ENCODE measurements at places on chromosomes 12 and 14.

- no peak for DNase-seq
Measured at GRCh38 chr12:132615579-132616038, 3.0 kb upstream of the P2RX2 start.

DNA sequence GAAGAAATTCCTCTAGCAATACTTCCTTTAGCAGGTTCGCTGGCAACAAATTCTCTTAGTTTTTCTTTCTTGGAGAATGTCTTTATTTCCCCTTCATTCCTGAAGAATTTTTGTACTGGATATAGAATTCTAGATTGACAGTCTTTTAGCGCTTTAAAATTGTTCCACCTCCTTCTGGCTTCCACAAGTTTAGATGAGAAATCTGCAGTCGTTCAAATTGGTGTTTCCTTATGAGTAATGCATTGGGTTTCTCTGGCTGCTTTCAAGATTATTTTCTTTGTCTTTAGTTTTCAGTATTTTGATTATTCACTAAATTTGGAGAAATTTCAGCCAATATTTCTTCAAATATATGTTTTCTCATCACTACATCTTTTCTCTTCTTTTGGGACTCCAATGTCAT lies 33.3 kb upstream of the FGF6 start:
- DNase-seq = no peak

- no peak for DNase-seq
Measured at GRCh38 chr12:57224973-57225679, 4.4 kb upstream of the SHMT2 start.

DNA sequence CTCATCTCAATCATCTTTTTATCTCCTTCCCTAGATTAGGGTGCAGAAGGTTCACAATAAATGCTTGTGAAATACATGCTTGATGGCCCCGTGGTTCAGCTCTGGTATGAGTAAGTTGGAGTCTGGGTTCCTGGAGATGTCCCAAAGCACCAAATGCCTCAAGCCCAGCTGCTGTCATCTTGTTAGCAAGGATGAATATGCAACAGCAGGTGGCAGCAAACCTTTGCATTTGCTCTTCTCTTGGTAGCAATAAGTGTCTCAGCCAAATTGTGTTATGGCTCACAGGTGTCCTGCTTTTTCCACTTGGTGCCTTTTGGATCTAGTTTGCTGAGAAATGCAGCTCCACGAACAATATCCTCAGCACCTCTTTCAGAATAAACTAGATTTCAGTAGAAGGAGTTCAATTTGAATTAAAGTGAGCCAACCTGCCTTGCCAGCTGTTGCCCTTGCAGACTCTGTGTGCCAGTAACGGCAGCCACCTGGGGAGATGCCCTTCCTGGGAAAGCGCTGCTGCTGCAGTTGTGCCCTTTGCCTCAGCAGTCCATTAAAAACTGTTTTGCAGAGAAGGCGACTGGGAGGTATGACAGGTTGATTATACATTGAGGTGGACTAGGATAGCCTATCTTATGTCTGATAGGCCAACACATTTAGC lies 417.3 kb downstream of the SNAPC1 start:
- no peak for DNase-seq

DNA sequence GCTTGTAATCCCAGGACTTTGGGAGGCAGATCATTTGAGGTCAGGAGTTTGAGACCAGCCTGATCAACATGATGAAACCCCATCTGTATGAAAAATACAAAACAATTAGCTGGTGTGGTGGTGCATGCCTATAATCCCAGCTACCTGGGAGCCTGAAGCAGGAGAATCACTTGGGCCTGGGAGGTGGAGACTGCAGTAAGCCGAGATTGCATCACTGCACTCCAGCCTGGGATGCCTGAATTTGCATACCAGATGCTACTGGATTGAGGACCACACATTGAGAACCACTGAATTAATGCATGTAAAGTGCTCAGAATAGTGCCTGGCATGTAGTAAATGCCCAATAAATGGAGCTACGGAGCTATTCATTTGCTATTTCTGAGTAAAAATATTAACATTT lies 14.9 kb upstream of the MYH7 start:
- no peak for DNase-seq

- no peak for DNase-seq
Measured at GRCh38 chr12:28184375-28184774, 5.9 kb upstream of the CCDC91 start.

- no peak for DNase-seq
Measured at GRCh38 chr14:72616294-72616693, 277.6 kb downstream of the DPF3 start.

DNA sequence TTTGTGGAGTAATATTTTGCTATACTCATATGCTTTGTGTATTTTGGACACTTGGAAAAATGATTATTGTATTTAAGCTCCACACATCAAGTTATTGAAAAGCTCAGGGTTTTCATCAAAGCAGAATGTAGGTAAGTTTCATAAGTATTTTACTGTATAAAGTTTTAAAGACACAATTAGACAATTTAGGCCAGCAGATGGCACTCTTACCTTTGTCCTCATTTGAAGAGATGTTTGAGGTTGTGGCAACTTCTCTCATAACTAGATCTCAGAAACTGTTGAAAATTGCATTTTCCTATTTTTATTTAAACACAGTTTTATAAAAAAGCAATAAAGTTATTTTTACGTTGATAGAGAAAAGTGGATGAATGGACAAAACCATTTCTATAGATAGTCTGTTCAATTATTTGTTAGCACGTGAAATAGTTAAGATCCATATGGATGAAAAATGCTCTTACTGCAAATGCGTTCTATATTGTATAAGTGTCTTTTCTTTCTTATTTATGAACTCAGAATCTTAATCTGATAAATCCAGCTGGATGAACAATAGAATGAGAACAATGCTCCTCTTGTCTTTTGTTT lies 300.0 kb downstream of the AEBP2 start:
- DNase-seq = no peak

GRCh38 chr14:104137297-104138097 lies 890 bp upstream of the KIF26A start:
- no peak for DNase-seq

DNA sequence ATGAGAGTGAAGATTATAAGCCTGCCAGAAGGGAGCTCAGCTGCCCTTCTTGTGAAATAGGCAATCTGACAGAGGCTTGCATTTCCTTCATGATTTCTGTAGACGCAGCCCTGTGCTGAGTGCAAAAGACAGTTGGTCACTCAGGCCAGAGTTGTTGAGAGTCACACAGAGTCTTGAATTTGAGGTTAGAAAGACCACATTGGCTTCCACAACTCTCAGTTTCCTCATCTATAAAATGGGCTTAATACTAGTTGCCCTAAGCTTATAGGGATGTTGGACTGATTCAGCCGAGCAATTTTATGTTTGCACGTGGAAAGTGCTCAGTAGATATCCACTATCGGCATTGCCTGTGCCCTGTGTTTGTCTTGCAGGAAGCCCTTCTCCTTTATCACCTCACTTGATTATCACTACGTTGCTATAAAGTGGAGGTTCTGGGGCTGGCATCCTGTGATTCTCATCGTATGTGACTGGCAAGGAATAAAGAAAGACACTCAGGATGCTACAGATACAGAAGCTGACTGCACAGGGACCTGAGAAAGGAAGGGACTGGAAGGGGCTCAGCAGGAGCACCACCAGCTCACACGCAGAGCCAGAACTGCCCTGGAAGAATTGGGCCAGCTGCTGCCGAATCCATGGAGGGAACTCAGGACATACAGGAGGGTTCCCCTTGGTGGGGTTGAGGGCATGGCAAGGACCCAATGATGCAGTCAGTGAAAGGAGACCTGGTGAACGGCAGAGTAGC lies 19.8 kb upstream of the SERPINA4 start:
- no peak for DNase-seq

DNA sequence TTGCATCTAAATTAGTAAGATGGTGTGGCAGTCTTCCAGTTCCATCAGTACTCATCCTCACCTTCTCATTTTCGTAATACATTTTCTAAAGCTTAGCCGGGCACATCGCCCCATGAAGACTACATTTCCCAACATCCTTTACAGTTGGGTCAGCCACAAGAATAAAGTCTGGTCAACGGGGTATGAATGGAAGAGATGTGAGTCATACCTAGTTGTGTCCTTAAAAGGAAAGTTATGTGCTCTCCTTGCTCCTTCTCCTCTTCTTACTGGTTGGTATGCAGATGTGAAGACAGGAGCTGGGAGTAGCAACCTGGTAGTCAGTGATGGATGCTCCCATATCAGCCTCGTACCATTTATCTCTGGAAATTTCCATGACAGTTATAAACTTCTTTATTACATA lies 35.9 kb upstream of the EGLN3 start:
- no peak for DNase-seq
